ENCODE measurements at places on chromosomes 16 and 17.

GRCh38 chr16:79994418-79994817 lies 393.9 kb upstream of the MAF start:
- no peak for DNase-seq

- DNase-seq, result no peak
These were observed 232.7 kb downstream of the SOX9 start for GRCh38 chr17:72353502-72353901.

GRCh38 chr16:1337486-1337885 lies 4.0 kb downstream of the BAIAP3 start:
- DNase-seq, result no peak

GRCh38 chr16:85761861-85762260 lies 11.0 kb upstream of the C16orf74 start:
- DNase-seq, result no peak

DNA sequence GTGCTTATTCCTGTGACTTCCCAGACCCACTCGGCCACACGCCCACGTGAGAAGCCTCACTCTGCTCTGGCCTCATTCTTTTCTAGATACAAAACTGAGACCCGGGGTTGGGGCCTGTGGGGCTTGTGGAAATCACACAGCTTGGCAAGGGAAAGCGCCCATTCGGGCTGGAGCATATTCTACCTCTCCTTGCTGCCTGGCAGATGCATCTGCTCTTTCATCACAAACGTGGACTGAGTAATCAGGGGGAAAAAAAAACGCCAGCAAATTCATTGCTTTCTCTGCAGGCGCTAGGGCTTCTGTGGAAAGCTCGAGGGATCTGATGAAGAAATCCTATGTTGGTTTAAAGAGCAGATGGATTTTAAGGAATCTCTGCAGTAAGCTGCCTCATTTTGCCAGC lies 44.4 kb downstream of the DNAH9 start:
- DNase-seq, result no peak

DNA sequence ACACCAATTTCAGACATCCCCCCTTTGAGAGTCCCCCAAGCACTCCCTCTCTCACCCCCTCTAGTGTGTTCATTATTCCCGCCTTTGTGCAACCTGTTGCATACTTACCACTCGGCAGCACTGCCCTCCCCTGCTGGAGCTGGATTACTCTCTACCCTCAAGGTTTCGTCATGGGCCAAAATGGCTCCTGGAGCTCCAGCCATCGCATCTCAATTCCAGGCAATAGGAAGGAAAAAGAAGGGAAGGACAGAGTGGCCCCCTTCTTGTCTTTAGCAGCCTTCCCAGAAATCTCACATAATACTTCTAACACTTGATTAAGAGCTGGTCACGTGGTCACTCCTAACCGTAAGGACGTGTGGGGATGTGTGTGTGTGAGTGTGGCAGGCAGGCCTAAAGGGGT lies 20.2 kb downstream of the TMEM186 start:
- DNase-seq, result no peak

DNA sequence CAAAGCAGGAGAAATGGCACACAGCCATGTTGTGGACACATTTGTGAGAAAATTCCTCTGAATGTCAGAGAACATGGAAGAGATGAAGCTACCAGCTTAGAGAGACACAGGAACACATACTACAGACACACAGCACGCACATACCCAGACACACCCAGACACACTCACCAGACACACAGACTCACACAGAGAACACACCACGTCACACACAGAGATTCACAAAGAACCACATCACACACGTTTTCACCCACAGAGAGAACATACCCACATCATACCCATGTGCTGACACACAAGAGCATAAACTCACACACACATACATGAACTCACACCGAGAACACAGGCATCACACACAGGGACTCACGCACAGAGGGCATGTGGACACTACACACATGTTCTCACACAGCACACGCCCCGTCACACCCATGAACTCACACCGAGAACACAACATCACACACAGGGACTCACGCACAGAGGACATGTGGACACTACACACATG lies 124.9 kb downstream of the METRNL start:
- DNase-seq, result peak; percentile 0

DNA sequence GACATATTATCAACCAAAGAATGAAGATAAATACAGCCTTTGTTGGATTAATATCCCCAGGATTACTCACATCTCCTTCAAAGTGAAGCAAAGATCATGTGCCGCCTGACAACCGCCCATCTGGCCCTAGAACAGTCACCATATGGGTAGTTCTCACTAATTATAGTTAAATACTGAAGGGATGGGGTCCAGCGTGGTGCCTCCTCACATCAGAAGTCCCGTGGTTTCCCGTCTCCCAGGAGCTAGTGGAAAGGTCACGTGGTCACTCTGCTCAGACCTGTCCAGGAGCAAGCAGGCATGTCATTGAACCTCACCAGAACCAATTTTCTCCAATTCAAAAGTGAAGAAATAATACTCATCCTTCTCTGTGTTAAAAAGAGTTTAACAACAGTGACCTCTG lies 434.5 kb downstream of the SHISA9 start:
- DNase-seq, result no peak

- DNase-seq, result no peak
These were observed 1.2 kb upstream of the DLX4 start for GRCh38 chr17:49967621-49968404.

DNA sequence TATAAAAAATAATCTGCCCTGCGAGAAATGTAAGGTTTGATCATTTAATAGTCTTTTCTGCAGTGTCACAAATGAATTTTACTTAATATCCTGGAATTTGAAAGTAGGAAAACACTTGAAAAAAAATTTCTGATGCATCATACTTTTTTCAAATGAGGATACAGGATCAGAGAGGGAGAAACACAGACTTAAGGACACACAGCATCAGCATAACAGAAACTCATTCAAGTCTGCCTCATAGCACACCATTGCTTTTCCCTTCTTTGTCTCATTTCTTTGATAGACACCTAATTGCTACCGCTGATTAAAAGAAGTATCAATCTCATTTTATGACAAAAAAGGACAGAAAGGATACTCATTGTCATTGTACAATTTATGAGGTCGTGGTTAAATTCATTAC lies 319.0 kb downstream of the TMEM114 start:
- DNase-seq, result no peak

GRCh38 chr16:82497139-82497538 lies 129.6 kb upstream of the CDH13 start:
- DNase-seq, result no peak

DNA sequence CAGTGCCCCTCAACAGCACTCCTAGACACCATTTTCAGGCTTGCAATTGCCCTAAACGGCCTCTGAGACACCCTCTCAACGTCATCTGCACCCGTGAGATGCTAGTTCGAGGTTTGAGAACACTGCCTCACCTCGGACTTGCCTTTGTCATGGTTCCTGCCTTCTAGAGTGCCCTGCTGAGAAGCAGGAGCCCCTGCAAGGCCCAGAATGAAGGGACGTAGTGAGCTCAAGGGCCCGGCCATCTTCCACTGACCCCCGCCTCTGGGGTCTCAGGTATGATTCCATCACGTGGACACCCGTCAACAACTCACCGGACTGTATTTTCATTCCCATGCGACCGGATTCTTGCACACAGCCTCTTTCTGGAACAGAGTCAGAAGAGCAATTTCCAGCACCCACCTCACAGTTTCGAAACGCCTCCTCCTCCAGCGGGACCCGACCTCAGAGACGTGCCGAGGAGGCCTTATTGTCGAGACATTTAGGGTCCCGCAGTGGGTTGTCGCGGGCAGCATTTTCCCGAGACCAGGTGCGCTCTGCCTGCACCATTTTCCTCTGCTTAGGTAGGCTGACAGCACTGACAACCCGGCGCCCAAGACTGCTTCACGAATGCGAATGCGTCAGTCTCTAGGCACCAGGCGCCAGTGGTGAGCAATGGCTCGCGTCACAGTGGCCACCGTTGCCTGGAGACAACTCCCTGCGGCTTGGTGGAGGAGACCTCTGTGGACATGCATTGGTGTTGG lies 999.9 kb downstream of the KCNJ18 start:
- no peak for DNase-seq

GRCh38 chr17:49404906-49405305 lies 9.8 kb downstream of the PHB1 start:
- no peak for DNase-seq

- no peak for DNase-seq
These were observed 1424.1 kb downstream of the CDH11 start for GRCh38 chr16:63697736-63698135.

DNA sequence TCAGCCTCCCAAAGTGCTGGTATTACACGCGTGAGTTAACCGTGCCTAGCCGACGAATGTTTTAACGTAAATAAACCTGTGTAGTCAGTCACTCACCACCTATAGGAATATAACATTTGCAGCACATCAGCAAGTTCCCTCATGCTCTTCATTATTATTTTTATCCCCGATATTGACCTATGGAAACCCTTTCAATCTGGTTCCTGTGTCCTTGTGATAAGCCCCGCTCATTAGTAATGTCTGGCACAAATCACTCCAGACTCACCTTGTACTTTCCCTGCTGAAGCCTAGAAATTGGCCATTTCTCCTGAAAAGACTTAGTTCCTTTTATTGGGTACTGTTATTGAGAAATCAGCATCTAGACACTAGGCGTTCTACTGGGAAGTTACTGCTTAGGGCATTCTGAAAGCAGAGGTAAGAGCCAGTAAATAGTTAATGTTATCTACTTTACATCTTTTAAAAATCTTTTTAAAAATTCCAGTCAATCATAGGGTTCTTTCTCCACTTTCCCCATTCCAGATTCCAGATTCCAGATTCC lies 1.5 kb upstream of the PHKG2 start:
- no peak for DNase-seq

DNA sequence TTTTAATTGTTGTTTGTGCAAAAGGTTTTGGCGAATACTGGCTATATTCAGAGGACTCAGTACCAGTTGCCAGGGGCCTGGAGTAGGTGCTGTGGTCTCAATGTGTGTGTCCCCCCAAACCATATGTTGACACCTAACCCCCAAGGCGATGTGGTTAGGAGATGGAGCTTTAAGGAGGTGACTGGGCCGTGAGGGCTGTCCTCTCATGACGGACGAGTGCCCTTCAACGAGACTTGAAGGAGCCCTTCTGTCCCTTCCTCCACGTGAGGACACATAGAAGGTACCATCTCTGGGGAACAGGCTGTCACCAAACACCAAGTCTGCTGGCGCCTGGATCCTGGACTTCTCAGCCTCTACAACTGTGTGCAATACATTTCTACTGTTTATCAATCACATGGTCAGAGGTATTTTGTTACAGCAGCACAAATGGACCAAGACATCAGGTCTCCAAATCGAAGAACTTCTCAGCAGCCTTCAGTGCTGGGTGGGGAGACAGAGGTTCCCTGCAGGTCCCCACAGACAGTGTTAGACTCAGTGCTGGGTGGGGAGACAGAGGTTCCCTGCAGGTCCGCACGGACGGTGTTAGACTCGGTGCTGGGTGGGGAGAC lies 24.8 kb upstream of the METRNL start:
- no peak for DNase-seq

- no peak for DNase-seq
These were observed 105.3 kb downstream of the SLC39A11 start for GRCh38 chr17:72987166-72987565.

DNA sequence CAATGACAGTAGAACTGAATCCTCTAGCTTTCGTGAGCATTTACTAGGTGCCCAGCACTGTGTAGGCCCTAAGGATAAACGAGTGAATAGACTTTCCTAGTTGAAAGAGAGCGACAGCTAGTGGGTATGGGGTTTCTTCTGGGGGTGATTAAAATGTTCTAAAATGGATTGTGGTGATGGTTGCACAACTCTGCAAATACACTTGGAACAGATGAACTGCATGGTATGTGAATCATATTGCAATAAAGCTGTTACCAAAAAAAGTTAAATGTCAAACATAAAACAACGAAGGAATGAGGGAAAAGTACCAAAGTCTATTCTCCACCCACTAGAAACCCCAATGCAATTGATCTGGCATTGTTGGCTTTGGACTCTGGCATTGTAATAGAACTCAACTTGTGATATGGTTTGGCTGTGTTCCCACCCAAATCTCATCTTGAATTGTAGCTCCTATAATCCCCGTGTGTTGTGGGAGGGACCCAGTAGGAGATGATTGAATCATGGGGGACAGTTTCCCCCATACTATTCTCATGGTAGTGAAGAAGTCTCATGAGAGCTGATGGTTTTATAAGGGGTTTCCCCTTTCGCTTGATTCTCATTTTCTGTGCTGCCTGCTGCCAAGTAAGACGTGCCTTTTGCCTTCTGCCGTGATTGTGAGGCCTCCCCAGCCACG lies 70.5 kb downstream of the MARF1 start:
- DNase-seq, result no peak

DNA sequence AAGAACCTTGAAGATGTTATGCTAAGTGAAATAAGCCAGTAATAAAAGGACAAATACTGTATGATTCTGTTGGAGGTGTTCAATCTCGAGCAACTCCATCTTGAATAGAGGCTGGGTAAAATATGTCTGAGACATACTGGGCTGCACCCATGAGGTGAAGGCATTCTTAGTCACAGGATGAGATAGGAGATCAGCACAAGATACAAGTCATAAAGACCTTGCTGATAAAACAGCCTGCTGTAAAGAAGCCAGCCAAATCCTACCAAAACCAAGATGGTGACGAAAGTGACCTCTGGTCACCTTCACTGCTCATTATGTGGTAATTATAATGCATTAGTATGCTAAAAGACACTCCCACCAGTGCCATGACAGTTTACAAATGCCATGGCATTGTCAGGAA lies 98.1 kb downstream of the RGS9 start:
- DNase-seq, result no peak

DNA sequence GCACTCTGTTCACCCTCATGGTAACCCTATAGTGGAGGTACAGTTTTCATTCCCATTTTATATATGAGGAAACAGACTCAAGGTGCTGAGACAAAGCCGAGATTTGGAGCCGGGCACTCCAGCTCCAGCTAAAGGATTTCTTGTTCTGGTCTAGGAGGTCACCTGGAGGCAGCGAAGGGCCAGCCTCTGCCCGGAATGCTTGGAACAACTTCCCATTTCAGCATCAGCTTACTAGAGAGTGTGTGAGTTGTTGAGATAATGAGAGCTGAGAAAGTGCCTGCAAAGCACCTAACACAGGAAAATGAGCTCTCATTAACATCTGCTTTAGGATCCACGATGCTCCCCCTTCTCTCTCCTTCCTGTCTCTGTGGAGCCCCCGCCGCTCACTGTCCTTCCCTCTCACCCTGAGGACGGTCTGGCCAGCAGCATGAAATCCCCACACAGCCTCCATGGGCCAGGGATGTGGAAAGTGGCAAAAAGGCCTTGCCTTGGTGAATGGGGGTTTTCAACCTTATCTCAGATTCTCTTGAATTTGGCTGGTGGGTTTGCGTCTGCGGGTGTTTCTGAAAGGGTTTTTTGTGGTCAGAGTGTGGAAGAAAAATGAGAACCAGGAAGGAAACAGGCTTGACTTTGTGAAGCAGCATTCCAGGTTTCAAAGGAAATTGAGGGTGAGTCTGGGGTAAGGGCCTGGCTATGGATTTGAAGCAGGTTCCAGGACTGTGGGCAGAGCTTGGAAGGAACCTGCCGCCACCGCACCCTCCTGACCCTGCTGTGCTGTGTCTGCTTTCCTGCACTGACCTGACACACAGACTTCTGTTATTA lies 178.7 kb downstream of the FOXL1 start:
- no peak for DNase-seq

DNA sequence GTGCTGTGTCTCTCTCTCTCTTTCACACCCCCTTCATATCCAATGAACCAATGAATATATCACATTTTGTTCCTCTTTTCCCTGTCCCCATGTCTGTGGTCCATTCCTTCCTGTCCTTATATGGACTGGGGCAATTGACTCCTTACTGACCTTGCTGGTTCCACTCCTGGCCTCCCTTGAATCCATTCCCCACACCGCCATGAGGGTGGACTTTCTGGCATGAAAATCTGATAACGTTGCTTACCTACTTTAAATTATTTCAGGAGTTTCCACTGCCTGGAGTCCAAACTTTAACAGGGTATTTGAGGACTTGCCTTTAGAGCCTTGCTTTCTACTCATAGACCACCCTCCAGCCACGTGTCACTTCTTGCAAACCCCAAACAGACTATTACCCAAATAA lies 12.1 kb upstream of the ARHGAP17 start:
- no peak for DNase-seq
